ENCODE measurements at places on chromosomes 5 and 9.

DNA sequence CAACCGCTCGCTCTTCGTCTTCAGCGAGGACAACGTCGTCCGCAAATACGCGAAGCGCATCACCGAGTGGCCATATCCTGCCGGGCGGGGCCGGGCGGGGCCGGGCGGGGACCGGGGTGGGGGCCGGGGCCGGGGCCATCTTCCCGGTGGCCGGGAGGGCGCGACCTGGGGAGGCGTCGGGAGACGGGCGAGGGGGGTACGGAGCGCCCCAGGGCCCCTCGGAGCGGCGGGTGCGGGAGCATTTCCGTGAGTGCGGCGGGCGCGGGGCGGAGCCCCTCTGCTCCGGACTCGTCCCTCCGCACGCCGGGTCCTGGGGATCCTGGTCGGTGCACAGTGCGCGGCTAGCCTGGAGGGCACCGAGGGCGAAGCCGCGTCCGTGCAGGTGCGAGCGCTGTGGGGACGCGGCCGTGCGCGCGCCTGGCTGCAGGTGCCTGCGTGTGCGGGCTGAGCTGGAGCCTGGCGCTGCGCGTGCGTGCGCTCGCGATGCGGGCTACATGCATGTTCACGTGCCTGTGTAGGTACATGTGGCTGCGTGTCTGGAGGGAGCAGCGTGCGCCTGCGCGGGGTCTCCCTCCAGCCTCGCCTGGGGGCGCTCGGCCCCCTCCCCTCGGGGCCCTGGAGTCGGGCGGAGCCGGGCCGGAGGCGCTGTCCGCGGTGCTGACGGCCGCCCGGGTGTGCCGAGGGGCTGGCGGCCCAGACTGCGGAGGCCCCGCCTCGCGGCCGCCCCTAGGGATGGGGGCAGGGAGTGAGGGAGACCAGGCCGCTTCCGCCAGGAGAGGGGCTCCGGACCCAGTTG lies 762 bp downstream of the CACNA1B start:
- DNase-seq = no peak

GRCh38 chr5:135504376-135504775 lies 31.4 kb downstream of the NEUROG1 start:
- DNase-seq = no peak

DNA sequence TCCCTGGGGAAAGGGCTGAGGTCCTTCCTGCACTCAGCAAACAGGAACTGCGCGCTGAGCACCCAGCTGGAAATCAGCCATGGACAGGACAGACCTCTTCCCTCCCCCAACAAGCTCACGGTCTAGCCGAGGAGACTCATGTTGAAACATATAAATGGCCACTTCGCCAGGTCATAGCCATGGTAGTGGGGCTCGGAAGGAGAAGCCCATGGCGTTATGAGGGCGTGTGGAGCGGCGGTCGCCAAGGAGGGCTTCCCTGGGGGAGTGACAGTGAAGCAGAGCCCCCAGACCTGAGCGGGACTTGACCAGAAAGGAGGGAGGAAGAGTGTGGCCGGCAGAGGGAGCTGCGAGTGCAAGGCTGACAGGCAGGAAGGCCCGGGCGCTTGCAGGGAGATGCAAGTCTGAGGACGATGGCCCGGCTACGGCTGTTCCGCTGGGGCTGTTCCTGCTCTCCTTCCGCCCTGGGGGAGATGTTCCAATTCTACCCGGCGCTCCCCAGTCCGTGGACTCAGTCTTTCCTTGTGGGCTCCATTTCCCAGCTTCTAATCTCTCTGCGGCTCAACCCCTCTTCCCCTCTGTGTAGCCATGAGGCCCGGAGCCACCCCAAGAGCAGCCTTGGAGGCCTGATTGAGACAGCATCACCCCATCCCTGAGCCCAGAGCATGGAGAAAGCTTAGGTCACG lies 43.9 kb upstream of the PRRC2B start:
- DNase-seq = peak; percentile 48

- DNase-seq = no peak
Measured at GRCh38 chr9:113532809-113533190, 69.3 kb downstream of the RGS3 start.

- DNase-seq = no peak
Measured at GRCh38 chr5:116144103-116144502, 59.3 kb downstream of the COMMD10 start.

Data from keratinocyte (primary cell).